ENCODE measurements at places on chromosomes 2 and 18.

DNA sequence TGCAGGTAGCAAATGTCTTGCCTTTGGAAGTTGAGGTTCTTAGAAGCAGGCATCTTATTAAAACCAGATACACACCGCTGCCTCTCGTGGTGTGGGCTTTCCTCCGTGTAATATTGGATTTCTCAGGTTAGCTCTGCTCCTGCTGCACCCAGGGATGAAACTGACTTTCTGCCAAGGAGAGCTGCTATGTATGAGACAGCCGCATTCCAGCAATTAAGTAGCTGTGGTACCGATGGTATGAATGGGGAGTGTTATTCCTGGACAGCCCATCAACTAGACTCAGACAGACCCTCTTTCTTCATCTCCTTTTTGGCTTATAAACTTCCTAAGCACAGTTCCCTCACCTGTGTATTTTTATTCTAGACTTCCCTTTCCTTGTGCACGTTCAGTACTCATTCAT is 6.8 kb upstream of the EHD3 start:
- no peak for DNase-seq

GRCh38 chr2:241052677-241053360 is 49.3 kb downstream of the MTERF4 start:
- no peak for DNase-seq

- DNase-seq, result no peak
These were observed 40.3 kb downstream of the TPO start for GRCh38 chr2:1453561-1453960.

DNA sequence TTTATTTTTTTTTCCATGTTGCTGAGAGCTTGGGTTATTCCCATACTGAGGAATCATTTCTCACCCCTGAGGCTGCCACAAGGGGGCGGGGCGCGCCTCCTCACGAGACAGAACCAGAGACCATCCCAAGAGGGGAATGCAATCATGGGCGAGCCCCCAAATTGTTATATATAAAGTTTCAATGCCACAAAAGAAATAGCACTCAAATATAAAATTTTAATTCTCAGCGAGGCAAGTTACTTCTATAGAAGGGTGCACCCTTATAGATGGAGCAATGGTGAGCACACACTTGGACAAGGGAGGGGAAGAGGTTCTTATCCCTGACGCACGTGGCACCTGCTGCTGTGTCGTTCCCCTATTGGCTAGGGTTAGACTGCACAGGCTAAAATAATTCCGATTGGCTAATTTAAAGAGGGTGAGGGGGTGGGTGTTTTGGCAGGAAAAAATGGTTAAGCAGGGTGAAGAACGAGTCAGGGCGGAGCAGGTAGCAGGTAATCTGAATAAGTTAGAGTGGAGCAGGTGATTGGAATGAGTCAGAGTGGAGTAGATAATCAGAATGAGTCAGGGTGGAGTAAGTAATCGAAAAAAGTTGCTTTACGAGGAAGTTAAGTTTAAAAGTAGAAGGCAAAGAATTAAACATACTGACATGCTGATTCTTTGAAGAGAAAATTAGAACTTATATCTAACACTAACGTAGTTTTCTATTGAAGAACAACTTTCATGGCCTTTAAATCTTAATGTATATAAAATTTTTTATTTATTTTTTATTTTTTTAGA is 177.5 kb downstream of the MTCL1 start:
- no peak for DNase-seq

DNA sequence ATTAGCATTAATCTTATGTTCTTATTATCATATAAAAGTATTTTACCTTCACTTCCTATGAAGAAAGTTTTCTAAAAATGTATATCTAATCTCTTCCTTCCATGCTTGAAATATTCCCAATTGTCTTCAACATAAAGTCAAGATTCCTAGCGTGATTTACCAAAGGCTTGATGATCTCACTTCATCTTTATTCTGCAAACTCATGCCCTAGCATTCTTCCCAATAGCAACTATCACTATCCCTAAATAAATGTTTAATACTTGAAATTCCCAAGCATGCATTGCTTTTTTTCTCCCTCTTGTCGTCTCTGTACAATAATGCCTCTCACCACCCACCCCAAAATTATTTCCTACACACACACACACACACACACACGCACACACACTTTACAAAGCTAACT is 125.8 kb downstream of the VWC2L start:
- no peak for DNase-seq

- no peak for DNase-seq
These were observed 485.7 kb downstream of the TXNL1 start for GRCh38 chr18:56152551-56153310.

Data from NCI-H1092 (cell line).